ENCODE measurements at places on chromosomes 2 and 18.

DNA sequence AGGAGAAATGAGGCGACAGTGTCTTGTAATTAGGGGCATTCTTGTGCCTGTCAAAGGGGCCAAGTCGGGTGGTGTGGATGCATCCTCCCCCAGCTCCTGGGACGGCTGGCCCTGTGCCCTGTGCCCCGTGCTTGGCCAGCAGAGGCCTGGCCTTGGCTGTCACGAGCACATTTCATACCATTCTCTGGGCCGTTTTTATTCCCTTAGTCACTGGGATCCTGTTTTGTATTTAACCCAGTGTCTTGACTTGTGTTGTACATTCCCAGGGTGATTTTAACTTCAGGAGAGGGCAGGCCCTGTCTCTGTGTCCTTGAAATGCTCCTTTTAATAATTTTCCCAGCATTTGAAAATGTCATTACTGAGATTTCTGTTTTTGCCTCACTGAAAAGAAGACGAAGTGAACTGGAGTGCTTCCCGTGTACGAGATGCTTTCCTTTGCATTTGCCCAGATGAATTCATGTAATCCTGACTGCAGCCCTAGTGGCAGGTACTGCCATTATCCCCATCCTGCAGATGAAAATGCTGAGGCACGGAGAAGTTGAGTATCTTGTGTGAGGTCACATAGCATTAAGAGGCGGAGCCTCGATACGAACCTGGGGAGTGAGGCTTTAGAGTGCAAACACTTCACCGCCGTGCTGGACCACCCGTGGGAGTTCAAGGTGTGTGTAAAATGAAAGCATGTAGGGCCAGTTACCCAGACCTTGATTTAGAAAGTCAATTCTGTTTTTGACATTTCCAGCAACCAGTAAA lies 57.0 kb downstream of the SH3RF3 start:
- DNase-seq: peak; percentile 71

DNA sequence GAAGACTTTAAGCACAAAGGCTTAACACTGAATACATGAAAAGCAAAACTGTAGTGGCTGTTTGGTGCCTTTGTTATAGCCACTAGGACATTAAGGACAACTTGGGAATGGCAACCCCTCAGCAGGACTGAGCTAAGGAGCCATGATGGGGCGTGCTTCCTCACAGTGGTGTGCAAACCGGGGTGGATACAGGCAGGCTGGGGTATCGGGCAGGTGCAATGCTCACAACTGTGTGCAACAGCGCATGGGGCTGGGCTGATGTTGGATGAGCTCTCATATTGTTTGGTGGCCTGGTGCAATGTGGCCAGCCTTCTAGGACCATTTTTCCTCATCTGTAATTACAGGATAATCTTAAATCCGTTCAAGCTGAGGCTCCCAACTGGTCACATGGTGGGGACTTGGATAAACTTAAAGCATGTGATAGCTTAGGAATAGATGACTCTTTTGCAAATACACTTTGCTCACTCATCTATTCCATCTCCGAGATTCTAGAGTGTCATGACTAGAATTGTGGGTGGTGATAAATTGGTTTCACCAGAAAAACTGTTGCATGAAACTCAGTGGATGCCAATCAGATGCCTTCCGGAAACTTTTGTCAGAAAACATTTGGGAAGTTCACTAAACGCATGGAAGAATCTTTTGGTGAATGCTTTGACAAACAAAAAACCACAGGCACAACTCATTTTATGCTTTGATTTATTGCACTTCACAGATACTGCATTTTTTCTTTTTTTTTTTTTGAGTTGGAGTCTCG lies 116.5 kb downstream of the PXDN start:
- DNase-seq: no peak

DNA sequence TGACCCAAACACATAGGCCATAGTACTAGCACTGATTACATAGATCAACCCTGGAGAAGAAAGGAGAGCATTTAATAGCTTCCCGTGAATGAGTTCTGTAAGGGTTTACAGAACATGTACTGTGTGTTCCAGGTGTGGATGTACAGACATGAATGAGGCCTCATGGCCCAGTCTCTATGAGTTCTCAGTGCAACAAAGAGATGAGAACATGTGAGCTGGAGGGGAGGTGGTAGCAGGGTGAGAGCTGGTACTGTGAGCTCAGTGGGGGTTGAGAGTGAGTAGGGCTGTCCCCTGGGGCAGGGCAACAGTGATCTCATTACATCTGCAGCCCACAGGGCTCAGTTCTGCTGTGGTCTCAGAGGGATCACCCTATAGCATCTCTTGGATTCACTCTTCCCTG lies 42.6 kb upstream of the SPRED2 start:
- no peak for DNase-seq

- no peak for DNase-seq
These were observed 71.1 kb downstream of the MGAT5 start for GRCh38 chr2:134324947-134325346.

- no peak for DNase-seq
These were observed 138.6 kb downstream of the DTNA start for GRCh38 chr18:34848695-34849094.

DNA sequence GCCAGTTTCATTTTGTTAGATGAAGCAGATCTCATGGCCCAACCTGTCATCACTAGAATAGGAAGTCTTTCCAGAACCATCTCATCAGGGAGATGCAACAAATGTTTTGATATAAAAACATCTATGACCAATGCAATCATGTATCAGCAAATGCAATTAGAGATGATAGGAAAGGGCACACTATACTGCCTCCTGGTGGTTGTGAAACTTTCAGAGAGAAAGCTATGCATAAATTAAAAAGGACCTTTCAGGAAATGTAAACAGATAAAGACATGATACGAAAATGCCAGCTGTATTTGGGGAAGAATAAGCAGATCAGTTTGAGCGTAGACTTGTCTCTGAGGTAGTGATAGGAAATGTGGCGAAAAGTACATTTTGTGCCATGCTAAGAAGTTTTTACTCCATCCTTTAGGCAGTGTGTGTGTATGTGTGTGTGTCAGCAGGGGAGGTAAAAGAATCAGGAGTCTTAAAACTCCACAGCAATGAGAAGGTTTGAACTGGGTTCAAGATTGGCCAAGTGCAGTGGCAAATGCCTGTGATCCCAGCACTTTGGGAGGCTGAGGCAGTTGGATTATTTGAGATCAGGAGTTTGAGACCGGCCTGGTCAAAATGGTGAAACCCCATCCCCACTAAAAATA lies 479.3 kb downstream of the CPS1 start:
- DNase-seq: peak; percentile 42

DNA sequence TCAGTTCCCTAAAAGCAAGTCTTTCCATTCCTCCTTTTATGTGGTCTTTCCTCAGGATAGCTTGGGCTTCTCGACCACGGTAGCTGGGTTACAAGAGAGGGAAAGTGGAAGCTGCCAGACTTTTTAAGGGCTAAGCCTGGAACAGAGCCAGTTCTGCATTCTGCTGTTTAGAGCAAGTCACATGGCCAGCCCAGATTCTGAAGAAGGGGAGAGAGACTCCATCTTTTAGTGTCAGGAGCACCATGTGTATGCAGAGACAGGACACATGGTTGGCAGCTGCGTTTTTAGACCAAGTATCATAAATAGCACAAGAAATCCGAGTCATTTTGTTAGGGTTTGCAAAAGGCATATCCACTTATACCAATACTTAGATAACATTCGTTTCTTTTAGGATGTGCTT lies 4.7 kb downstream of the HMSD start:
- no peak for DNase-seq

- no peak for DNase-seq
These were observed 119.2 kb upstream of the TMEM18 start for GRCh38 chr2:796141-796985.

DNA sequence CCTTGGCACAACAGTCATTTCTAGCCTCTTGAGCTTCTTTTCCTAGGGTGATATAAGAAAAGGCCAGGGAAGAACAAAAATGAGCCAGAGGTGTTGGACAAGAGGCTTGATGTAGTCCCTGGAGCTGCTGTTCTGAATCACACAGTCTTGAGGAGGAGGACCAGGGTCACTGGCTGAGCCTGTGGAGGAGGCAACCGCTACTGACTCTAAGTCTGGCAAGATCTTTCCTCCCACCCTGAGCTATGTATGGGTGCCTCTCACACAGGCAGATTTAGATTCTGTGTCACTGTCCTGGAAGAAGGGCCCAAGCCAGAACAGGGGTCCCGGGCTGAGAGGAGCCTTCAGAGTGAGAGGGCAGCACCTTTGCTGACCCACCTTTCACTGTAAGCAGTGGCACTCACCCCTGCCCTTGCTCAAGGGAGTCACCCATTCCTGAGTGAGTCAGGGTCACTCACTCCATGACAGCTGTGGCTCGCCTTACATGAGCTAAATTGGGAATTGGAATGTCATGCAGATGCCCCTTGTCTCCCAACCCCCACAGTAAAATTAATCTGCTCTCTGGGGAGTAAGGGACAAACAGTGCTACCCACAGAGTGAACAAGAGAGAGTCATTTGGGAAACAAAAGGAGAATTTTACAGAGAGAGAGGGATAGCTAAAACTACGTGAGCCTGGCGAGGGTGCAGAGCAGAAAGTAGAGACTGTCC lies at the start of gene TRIM54:
Gene TRIM54, plus strand, starts transcription at position 575 of the 705 bp plus-strand sequence. CDS start 303 bp downstream, outside the sequence.
- DNase-seq: no peak

DNA sequence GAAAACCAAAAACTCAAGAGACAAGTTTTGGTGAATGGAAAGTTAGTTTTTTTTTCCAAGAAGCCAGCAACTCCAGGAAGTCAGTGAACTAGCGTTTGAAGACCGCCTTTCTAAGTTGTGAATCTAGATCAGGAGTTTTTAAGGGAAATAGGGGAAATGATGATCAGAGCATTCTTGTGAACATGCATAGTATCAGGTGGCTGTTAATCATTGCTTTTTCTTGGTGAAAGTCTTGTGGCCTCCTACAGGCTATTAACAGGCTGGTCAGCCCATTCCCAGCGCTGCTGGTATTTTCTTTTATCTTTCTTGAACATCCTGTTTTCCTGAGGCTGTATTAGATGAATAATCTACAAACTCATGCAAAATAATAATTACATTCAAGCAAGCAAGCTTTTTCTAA lies 155.8 kb downstream of the PTPRM start:
- peak; percentile 88 for DNase-seq

DNA sequence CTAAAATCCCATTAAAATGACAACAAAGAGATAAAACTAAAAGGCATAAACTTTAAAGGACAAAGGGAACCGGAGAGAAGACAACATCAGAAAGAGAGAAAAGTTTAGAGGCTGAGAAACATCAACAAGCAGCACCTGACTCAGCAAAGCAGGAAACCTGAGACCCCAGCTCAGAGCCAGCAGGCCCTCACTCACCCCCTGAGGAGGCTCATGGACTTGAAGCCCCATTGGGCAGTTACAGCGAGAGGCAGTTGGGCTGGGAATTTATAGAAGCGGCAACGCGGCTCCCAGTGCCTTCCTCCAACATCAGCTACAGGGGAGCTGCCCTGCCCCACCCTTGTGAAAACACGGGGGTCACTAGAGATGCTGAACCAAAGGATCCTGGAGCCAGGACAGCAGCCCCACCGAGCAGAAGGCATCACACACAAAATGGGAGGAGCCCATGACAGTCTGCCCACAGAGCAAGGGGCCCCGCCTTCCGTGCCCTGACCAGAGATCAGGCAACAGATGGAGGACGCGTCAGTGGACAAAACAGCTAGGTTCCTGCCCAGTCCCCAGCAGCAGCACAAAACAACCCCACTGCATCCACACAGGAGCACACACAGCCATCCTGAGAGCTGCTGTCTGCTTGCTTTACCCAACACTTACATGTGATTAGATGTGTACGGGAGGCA lies 52.7 kb downstream of the CMPK2 start:
- no peak for DNase-seq

DNA sequence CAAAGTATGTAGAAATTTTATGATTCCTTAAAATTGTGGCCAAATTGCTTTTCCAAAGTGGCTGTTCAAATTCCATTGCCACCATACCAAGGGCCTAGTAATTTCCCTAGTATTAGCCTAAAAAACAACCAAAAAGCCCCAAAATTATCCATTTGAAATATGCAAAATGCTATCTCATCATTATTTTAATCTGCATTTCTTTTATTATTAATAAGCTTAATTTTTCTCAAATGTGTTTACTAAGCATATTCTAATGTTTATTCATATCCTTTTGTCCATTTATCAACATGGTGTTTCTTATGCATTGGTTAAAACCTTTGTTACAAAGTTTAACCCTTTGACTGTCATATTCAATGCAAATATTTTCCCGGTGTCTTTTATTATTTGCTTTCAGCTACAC lies 48.0 kb downstream of the PID1 start:
- DNase-seq: no peak

DNA sequence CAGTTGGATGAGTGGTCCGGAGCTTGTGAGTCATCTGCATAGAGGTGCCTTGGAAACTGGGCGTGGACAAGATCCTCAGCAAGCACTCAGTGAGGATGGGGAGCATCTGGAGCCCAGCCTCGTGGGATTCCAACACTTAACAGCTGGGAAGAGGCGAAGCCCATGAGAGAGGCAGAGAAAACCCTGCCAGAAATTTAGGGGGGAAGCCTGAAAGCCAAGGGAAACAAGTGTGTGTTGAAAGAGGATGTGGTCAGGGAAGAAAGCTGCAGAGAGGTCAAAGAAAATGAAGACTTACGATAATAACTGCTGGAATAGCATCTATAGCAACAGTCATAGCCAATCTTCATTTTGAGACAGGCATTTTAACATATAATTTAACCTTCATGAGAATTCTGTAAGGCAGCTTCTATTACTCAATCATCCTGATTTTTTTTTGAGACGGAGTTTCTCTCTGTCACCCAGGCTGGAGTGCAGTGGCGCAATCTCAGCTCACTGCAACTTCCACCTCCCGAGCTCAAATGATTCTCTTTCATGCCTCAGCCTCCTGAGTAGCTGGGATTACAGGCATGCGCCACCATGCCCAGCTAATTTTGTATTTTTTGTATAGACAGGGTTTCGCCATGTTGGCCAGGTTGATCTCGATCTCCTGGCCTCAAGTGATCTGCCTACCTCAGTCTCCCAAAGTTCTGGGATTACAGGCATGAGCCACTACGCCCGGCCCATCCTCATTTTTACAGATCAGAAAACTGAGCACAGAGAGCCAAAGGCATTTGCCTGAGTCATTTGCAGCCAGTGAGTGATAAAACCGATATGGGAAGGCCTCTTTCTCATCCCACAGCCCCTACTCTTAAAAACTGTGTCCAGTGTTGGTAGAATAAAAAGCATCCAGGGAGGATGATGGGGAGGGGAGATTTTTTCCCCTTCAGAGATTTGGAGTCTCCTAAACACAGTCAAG lies 214.4 kb upstream of the EPAS1 start:
- DNase-seq: no peak

DNA sequence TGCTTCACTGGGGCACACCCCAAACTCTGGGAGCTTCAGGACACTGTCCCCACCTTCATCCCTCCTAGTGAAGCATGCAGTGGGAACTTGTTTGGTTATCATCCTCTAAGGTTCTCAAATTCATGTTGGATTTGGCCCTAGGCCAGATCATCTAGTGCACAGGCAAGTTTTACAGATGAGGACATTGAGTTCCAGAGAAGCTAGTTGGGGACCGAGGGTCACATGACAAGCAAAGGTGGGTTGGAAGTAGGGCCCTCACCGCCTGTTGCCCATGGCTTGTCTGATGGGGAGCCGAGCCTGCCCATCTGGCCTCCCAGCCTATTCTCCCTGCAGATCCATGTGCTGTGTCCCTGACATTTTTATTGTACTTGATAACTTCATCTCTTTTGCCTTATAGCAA lies 2.8 kb downstream of the PRKCE start:
- no peak for DNase-seq

GRCh38 chr2:44441200-44441599 lies 79.5 kb downstream of the CAMKMT start:
- DNase-seq: peak; percentile 28
